Bronchus fibroblast of lung (primary cell): ENCODE measurements at places on chromosomes 4 and X. TPM values are rescaled to one million over a fixed set of nuclear protein-coding genes. Genes with fewer than 3 reads are reported as not detected.

Gene PAGE4
- total RNA-seq: not detected in 2 replicates

Gene CSN1S1
- total RNA-seq: not detected in 2 replicates

Gene ELOVL6
- total RNA-seq: 40.3 and 41.9 TPM in 2 replicates

Gene PAGE2B
- not detected in 2 replicates for total RNA-seq

Gene SERPINA7
- not detected in 2 replicates for total RNA-seq

Gene P2RY4
- 0.15 TPM in 1 of 2 replicates, not detected in the other for total RNA-seq

Gene DIPK2B
- not detected in 2 replicates for total RNA-seq
